H4 (cell line): ENCODE measurements at places on chromosomes 6 and 20. TPM values are rescaled to one million over a fixed set of nuclear protein-coding genes. Genes with fewer than 3 reads are reported as not detected.

Gene BTN2A1
- total RNA-seq: 7.4 and 10.4 TPM in 2 replicates

Gene KHDC1L
- 1.3 TPM in 1 of 2 replicates, not detected in the other for total RNA-seq

Gene PAX1
- not detected in 2 replicates for total RNA-seq

Gene CDKAL1
- total RNA-seq: 14.5 and 15.2 TPM in 2 replicates

Gene CDSN
- not detected in 2 replicates for total RNA-seq

Gene RNF39
- not detected in 2 replicates for total RNA-seq

Gene ADGRG6
- 0.49 and 0.68 TPM in 2 replicates for total RNA-seq

Gene SLC25A27
- total RNA-seq: 1.4 TPM in 1 of 2 replicates, not detected in the other

Gene TNFRSF21
- total RNA-seq: 6.1 and 7.7 TPM in 2 replicates

Gene CTAGE9
- not detected in 2 replicates for total RNA-seq

Gene MDC1
- 7.8 and 8.7 TPM in 2 replicates for total RNA-seq

Gene ALDH8A1
- not detected in 2 replicates for total RNA-seq

Gene CST7
- 0.94 and 1.1 TPM in 2 replicates for total RNA-seq

Gene STX11
- total RNA-seq: not detected in 2 replicates

Gene TREML2
- total RNA-seq: 0.10 TPM in 1 of 2 replicates, not detected in the other
